ENCODE measurements at places on chromosomes 4 and X.
A peak's percentile ranks its signal among the peaks of the same experiment; 100 is the strongest.

GRCh38 chrX:17700976-17701375, 36.3 kb upstream of the SCML1 start:
- no peak for DNase-seq
- H3K27ac ChIP-seq = no peak overlapping the region
- H3K27me3 ChIP-seq = no peaks in the 10 kb centered on the region
- H3K4me3 ChIP-seq = no peak overlapping the region
- H3K4me1 ChIP-seq = no peaks in the 10 kb centered on the region

DNA sequence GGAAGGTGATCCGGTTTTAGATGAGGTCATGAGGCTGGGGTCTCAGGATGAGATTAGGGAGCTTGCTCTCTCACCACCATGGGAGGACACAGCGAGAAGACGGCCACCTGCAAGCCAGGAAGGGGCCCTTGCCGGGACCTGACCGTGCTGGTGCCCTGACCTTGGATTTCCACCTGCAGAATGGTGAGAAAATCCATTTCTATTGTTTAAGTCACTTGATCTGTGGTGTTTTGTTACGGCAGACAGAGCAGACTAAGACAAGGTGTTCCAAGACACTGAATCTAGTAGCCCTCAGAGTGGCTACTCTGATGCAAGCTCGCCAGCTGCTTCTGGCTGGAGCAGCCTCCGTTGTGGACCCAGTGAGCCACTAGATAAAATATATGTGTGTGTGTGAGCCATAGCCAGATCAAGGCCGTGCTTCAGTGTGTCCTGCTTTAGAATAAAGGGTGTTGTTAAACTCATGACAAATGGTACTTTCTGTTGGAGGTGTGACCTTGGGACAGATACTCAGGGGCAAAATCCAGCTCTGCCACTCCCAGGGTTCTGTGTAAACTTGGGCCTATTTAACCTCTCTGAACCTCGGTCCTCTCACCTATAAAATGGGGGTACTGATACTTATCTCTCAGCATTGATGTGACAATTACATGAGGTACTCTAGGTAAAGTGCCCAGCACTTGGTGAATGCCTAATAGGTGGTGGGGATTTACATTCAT, 67.9 kb upstream of the STX18 start:
- H3K27ac ChIP-seq = no peak overlapping the region
- DNase-seq = no peak
- no peaks in the 10 kb centered on the region for H3K4me1 ChIP-seq
- no peak overlapping the region for H3K4me3 ChIP-seq
- no peaks in the 10 kb centered on the region for H3K27me3 ChIP-seq

DNA sequence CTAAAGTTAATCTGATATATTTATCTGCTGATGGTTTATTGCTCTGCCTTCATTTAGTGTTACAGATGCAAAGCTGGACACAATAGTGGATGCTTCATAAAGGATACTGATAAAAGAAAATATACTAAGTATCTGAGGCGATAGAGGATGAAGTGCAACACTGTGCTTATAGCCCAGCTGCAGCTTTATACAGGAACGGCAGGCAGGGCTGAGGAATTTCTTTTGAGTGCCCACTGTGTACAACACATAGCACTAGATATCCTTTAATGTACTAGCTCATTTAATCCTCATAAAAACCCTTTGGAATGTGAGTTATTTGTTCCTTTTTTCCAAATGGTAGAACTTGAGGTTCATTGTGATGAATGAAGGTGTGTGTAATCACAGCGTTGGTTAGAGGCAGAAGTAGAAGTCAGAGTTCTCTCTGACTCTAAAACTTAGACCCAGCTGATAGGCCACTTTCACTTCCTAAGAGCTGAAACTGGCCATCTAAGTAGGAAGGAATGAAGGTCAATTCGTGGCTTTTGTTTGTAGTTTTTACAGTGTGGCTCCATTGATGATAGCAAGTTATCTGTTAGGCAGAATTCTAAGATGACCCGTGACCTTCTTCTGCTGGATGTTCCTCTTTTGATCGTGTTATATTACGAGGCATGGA, 138.0 kb downstream of the VEGFC start:
- no peak overlapping the region for H3K4me3 ChIP-seq
- H3K36me3 ChIP-seq = no peaks in the 10 kb centered on the region
- H3K27ac ChIP-seq = no peak overlapping the region
- DNase-seq = no peak
- H3K4me1 ChIP-seq = no peaks in the 10 kb centered on the region

GRCh38 chrX:119495734-119496726, 27.8 kb downstream of the SLC25A5 start:
- H3K4me1 ChIP-seq = no peaks in the 10 kb centered on the region
- DNase-seq = no peak
- no peaks in the 10 kb centered on the region for H3K27me3 ChIP-seq
- H3K4me3 ChIP-seq = no peak overlapping the region

DNA sequence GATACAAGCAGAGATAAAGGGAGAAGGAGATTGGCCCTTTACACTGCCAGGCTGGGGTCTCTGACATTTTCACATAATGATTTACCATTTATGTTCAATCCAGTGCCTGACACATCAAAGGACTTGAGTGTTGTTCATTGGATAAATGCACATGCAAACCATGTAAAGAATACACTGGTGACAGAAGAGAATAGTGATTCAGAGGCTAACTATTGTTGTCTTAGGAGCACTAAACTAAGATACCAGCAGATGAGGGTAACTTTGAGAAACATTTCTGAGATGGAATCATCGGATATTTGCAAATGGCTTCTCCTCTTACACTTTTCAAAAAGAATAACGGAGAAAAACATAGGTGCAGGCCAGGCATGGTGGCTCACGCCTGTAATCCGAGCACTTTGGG, 67.3 kb upstream of the HHIP start:
- no peak overlapping the region for H3K27ac ChIP-seq
- H3K4me3 ChIP-seq = no peak overlapping the region
- H3K27me3 ChIP-seq = no peaks in the 10 kb centered on the region
- H3K4me1 ChIP-seq = no peaks in the 10 kb centered on the region

- DNase-seq = no peak
- H3K4me1 ChIP-seq = no peaks in the 10 kb centered on the region
- H3K4me3 ChIP-seq = no peak overlapping the region
- no peak overlapping the region for H3K27ac ChIP-seq
These were observed 535.5 kb downstream of the MID1IP1 start for GRCh38 chrX:39336671-39337311.

DNA sequence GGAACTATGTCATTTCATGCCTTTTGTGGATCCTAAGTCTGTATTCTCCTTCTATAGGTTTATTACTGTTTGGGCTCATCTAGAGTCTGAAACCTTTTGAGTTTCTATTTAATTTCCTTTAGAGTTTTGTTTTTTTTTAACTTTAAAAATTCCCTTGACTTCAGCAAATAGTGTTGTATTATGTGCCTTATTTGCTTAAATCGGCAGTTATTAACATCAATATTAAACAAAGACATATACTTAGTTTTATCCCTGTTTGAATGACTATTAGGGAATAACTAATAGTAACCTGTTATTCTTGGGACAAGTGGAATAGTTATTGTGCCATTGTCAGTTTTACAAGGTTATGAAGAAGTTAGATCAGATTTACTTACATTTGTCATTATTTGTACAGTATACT, 112.8 kb upstream of the NUDT6 start:
- H3K36me3 ChIP-seq = no peaks in the 10 kb centered on the region
- no peak overlapping the region for H3K4me3 ChIP-seq
- H3K27me3 ChIP-seq = no peaks in the 10 kb centered on the region

DNA sequence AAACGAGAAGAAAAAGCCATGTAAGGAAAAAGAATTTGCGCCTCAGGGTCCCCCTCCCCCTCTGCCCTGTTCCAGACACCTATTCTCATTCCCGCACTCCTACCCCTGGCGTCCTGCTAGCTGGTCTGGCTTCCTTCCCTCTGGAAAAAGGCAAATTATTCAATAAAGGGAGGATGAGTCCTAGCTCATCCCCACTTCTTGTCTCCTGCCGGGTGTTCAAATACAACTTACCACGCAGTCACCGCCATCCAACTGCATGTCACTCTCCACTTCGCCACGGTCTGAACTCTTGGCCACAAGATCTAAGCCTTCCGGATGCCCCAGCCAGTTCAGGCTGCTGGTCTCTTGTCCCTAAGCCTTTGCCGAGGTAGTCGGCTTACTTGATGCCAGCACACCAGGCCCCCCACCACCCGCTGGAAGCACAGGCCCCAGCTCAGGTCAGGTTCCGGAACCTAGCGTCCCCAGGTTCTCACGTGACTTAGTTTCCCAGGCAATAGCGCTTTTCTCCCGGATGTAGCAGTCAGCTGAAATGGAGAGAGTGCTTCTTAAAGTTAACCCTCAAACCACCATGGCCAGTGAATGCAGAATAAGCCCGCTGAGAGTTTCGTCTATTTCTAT, 209.6 kb upstream of the SPIN4 start:
- H3K27ac ChIP-seq = peak overlapping the region; percentile 62
- no peaks in the 10 kb centered on the region for H3K4me1 ChIP-seq
- H3K36me3 ChIP-seq = no peaks in the 10 kb centered on the region
- peak overlapping the region; percentile 92 for H3K4me3 ChIP-seq
- no peaks in the 10 kb centered on the region for H3K27me3 ChIP-seq
- DNase-seq = peak; percentile 90

DNA sequence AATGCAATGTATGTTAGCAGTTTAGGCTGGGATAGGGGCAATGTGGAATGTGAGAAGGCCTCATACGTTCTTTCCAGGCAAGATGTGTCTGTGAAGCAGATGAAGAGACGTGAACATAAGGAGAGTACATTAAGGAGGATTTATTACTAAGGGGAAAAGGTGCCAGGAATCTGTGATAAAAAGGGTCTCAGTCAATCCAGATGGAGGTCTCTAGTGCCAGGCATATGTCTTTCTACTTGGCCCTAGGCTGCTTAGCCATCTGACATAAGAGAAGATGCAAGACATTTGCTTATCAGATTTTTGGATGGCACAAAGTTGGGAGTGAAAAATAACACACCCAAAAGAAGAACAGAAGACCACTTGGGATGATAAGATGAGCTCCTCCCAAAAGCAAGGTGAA, 93.0 kb upstream of the PRKG2 start:
- DNase-seq = no peak
- H3K36me3 ChIP-seq = no peaks in the 10 kb centered on the region
- no peaks in the 10 kb centered on the region for H3K4me1 ChIP-seq
- H3K27me3 ChIP-seq = no peaks in the 10 kb centered on the region

DNA sequence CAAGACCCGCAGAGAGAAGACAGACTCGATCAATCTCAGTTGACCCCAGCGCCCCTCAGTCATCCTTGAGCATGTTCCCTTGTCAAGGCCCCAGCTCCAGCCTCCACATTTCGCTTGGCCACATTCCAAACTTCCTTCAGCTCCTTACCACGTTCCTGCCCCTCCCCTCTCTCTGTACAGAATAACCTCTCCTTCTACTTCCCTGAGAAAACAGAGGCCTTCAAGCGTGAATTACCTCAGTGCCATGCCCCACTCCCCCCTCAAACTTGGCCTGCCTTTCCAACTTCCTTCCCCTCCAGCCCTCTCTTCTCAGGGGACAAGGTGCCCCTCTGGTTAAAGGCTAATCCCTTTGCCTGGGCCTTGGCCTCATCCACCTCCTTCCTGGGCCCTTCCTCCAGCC, 3.2 kb upstream of the RIPPLY1 start:
- H3K27ac ChIP-seq = no peak overlapping the region
- H3K27me3 ChIP-seq = no peaks in the 10 kb centered on the region
- H3K36me3 ChIP-seq = no peaks in the 10 kb centered on the region
- H3K4me3 ChIP-seq = no peak overlapping the region
- H3K4me1 ChIP-seq = peaks cover 5% of the 10 kb centered on the region

GRCh38 chrX:56793521-56794320, 64.7 kb downstream of the NBDY start:
- H3K27ac ChIP-seq = no peak overlapping the region
- H3K4me3 ChIP-seq = no peak overlapping the region
- H3K36me3 ChIP-seq = no peaks in the 10 kb centered on the region
- DNase-seq = peak; percentile 26

GRCh38 chrX:85928606-85929005, 118.8 kb downstream of the CHM start:
- no peak overlapping the region for H3K27ac ChIP-seq
- no peaks in the 10 kb centered on the region for H3K36me3 ChIP-seq
- no peak for DNase-seq
- H3K27me3 ChIP-seq = no peaks in the 10 kb centered on the region

DNA sequence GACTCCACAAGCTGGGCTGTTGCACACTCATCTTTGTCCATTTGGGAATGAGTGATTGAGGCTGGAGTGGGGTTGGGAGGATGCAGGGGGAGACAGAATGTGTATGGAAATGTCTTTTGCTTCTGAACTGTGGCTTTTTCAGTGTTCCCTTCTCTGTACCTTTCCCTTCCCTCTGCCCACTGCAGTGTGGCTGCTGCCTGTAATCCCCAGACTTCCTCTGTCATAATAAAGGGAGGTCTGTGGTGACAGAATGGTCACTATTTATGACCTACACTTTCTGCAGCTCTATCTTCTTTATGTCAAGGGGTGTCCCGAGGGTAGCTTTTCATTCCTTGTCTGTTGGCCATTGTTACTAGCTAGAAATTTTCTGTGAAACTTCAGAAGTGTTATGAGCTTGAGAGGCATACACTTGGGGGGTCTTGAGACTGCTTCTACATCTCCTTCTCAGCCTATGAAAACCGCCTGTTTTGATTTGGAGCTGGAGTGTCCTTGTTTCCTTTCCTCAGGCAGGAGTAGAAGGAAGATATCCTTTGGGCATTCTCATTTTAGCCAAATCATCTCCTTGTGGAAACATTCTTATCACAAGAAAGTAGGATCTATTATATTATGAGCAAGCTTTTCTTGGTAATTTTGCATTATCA, 63.0 kb downstream of the ANK2 start:
- no peak overlapping the region for H3K4me3 ChIP-seq
- H3K36me3 ChIP-seq = no peaks in the 10 kb centered on the region
- H3K27ac ChIP-seq = no peak overlapping the region
- peaks cover 14% of the 10 kb centered on the region for H3K4me1 ChIP-seq
- DNase-seq = no peak

DNA sequence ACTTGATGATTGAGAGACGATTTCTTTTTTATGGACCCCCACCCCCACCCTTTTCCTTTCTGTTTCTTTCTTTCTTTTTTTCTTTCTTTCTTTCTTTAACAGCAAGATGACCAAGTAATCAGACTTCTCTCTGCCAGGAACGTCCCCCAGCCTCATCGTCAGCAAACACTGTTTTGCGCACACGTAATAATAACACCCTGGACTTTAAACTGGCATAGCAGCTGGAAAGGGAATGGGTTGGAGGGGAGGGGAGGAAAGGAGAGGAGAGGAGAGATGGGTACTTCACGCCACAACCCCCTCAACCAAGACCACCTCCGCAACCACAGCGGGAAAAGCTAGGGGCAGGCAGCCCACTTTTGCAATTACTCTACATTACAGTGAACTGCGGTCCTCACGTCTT, 1.1 kb downstream of the GABRA2 start:
- no peaks in the 10 kb centered on the region for H3K36me3 ChIP-seq
- no peak overlapping the region for H3K27ac ChIP-seq
- DNase-seq = no peak

Measured in endodermal cell (in vitro differentiated cells).